KG1 (cell line): ENCODE measurements at places on chromosomes 2 and 18.

- DNase-seq, result no peak
Observed at GRCh38 chr18:11005528-11005927, 143.8 kb downstream of the PIEZO2 start.

GRCh38 chr2:112480530-112481049 lies 1.4 kb upstream of the TTL start:
- no peak for DNase-seq

DNA sequence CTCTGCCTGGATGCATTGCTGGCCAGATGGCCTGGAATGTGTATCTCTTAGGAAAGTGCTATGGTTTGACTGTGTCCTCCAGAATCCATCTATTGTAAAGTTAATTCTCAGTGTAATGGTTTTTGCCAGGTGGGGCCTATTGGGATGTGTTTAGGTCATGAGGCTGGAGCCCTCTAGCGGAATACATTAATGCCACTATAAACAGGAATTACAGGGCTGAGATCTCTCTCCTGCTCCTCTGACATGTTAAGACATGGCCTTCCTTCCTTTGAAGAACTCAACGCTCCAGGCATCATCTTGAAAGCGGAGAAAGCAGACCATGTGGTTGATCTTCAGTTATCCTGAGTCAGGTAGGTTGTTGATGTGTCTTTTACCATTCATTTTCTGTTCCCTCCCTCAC lies 276.4 kb downstream of the RPIA start:
- DNase-seq, result no peak

GRCh38 chr2:43302182-43302960 lies 76.0 kb upstream of the ZFP36L2 start:
- DNase-seq, result no peak

GRCh38 chr2:132620115-132620514 lies 49.9 kb downstream of the LYPD1 start:
- no peak for DNase-seq

- DNase-seq, result no peak
Observed at GRCh38 chr2:47243596-47244323, 88.7 kb upstream of the STPG4 start.

DNA sequence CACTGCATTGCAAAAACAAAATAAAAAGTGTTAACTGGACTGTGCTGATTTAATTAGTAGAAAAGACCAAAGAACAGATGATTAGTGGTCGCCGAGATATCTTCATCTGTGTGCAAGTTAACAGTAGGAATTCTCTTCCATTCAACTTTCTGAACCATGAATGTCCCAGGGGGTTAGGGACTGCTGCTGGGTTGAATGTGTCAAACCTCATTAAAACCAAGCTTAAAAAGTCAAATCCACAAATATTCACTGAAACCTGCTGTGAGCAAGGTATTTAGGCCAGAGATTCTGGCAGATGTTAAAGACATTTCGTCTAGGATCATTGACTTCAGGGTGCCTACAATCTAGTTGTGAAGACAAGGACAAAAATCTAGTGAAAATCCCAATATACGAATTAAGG lies 58.7 kb downstream of the STPG4 start:
- DNase-seq, result no peak

- DNase-seq, result no peak
Observed at GRCh38 chr2:65501074-65501473, 68.7 kb upstream of the SPRED2 start.

DNA sequence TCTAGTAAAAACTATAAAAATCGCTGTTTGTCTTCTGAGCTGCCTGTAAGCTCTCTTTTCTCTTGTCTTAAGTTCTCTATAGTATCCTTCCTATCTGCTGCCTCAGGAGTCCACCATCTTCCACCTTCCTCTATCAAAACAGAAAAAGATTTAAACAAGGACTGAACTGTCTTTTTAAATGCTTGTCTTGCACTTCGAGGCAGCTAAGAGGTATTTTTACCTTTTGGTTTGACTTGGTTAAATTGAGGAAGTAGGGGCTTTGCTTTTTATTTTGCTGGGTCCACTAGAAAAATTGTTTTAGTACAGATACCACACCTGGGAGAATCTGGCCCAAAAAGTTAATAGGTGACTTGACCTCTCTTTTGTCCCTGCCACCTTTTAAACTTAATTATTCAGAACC lies 12.2 kb downstream of the SESTD1 start:
- DNase-seq, result no peak

DNA sequence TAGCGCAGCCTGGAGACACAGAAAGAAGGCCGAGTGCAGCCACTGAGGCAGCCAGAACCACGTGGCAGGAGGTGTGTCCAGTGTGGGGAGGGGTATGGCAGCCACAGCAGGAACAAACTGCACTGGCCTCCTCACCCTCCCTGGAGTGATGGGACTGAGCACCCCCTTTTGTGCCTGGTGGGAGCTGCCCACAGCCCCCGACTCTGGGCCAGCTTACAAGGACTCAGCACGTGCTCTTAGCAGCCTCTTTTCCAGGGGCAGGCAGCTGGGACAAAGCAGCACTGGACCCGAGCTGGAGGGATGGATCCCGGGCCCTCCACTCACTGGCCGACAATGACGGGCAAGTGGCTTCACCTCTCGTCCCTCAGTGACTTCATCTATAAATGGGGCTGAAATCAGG lies 5.2 kb upstream of the KLF11 start:
- DNase-seq, result no peak

DNA sequence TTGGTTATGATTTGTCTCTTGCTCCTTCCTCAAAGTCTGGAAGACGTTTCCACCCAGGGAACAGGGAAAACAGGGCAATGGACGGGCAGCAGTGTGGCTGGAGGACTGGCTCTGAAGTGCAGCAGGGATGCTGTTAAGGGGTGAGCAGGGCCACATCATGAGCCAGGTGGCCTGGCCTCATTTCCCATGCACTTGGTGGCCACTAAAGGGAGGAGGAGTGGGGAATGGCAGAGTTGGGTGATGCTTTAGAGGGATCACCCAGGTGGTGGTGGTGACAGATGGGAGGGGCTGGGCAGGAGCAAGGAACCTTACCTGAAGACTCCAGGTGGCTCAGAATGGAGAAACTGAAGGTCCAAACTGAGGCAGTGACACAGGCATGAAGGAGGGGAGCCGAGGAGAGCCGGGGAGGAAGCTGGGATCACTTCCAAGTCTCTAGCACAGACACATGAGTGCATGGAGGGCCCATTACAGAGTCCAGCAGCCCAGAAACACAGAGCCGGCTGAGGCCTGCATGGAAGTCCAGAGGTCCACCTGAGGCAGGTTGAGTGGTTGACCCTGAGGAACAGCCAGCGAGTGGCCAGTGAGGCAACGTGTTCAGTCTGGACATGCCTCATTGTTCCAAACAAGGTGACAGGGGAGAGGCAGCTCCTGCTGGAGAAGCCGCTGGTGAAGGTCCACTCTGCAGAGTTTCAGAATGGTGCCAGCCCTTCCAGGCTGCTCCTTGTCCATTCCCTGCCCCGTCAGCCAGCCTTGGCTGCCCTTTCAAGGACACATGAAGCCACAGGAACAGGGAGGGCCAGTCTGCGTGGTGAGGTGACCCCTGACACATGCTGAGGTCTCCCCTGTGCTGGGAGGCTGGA lies 91.7 kb downstream of the LPIN1 start:
- no peak for DNase-seq

GRCh38 chr2:232421189-232421785 lies 14.6 kb downstream of the ALPG start:
- DNase-seq, result no peak

GRCh38 chr2:241010531-241011295 lies 12.3 kb downstream of the SNED1 start:
- DNase-seq, result no peak

DNA sequence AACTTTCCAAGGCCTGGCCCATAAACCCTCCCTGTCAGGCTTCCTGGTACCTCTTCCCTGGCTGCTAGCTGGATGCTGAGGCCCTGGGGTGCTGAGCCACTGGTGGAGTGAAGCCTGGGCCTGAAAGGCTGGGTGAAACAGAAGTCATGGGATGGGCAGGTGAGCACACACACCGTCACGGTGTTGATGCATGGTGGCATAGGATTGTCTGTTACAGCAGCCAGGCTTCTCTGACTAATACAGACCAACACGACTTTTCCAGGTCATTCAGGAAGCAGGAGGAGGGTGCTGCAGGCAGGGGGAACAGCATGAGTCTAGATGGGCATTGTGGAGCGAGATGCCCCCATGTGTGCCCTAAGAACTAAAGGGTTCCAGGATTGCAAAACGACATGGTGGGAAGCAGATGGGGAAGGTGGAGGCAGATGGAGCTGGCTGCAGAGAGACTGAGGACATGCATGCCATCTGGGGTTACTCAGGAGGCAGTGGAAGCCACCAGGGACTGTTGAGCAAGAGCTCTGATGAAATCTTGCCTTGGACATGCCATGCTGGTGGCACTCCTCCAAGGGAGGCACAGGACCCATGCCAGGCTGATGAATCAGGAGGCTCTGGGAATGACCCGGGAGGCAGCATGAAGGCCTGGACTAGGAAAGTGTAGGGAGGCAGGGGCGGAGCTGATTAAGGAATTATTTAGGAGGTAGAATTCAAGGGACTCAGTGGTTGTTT lies 480.9 kb downstream of the TSN start:
- DNase-seq, result no peak

DNA sequence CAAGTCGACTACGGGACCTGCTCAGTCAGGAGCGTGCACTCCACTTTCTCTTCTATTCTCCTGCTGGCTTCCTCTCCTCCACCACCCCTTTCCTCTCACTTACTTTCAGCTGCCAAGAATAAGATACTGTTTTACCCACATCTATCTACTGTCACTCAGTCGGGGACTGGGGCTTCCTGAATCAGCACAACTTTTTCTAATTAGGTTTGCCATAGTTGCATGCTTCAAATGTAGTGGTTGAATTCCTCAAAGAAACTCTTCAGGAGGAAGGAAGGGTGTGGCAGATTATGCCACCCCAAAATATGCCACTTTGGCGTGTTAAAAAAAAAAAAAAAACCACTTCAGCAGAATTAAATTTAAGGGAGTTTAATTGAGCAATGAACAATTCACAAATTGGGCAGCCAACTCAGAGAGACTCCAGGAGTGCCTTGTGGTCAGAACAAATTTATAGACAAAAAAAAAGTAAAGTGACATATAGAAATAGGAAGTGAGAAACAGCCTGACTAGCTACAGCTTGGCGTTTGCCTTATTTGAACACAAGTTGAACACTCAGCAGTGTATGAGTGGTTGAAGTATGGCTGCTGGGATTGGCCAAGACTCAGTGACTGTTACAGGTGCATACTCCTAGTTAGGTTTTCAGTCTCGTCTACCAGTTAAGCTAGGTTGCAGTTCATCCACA lies 32.5 kb upstream of the RMDN2 start:
- peak; percentile 71 for DNase-seq

DNA sequence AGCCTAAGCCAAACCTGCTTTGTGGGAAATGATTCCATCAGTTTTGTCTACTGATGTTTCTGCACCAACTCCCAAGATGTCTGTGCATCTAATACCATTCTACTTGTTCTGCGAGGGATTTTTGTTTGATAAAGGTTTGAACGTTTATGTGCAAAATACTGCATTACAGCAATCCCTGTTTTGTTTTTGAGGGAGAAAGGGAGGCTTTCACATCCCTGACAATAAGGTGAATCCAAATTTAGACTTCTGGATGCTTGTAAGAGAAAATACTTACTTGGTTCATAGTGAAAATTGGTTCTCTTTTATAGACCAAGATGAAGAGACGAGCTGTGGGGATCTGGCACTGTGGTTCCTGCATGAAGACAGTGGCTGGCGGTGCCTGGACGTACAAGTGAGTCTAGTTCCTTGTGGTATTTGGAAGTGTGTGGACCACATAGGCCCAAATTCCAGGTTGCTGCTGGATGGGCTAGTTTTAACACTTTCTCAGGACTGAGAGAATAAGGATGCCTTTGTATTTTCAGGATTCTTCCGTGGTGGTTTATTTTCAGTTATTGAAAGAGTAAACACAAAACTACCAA lies 1.1 kb downstream of the RPL37A start:
- DNase-seq, result no peak

DNA sequence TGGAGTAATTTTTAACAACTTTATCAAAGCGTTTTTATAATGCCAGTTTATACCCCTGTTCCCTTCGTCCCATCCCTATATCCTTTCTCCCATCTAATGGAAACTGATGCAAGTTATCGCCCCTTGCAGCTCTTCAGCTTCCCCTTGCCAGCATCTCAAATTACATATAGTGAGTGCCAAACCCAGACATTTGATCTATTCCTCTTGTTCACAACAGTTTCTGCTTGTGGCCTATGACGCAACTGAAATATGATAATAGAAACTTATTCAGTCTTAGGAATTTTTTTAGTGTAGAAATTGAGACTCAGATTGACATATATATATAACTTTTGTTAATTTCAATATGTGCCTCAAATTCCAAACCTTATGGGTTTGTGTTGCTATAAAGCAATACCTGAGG lies 562.2 kb upstream of the VWC2L start:
- no peak for DNase-seq

GRCh38 chr2:96534701-96535181 lies 1.8 kb upstream of the ARID5A start:
- DNase-seq, result no peak
